HFFc6 (cell line): ENCODE measurements at places on chromosomes 1 and 21.

GRCh38 chr1:208201229-208201628, 43.0 kb downstream of the PLXNA2 start:
- peak; percentile 92 for DNase-seq

- no peak for DNase-seq
These were observed 723 bp upstream of the GNAI3 start for GRCh38 chr1:109547463-109548320.

DNA sequence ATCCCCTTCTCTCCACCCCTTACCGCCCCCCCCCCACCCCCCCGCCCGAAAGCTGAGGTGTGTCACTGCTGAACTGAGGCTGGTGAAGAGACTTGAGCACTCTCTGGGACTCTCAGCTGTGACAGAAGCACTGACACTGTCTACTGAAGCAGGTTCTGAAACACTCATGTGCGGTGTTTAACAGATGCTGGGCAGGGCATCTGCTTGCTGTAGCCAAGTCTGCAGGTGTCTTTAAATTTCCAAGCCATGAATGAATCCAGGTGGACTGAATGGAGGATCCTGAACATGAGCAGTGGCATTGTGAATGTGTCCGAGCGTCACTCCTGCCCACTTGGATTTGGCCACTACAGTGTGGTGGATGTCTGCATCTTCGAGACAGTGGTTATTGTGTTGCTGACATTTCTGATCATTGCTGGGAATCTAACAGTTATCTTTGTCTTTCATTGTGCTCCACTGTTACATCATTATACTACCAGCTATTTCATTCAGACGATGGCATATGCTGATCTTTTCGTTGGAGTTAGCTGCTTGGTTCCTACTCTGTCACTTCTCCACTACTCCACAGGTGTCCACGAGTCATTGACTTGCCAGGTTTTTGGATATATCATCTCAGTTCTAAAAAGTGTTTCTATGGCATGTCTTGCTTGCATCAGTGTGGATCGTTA, at the start of gene GPR52:
Gene GPR52, plus strand, starts transcription at position 99 of the 665 bp plus-strand sequence. Its CDS starts 148 bp downstream, at position 247.
- DNase-seq = no peak

DNA sequence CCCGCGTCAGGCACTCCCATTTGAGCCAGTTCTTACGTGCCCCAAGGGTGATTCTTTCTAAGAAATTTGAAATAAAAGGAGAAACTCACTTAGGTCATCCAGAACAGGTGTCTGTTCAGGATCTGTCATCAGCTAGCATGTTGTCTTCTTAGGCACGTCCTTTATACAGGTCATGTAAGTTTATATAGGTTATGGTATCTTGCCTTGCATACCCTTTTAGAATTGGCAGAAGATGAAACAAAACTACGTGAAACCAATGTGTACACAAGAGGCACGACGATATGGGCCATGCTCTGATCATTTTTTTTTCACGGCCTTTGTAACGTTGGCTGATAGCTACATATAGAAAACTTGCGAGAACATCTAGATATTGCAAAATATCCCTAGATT, 579 bp upstream of the GTF2B start:
- no peak for DNase-seq

- peak; percentile 50 for DNase-seq
These were observed 514.7 kb downstream of the PLPP3 start for GRCh38 chr1:56064705-56065104.

DNA sequence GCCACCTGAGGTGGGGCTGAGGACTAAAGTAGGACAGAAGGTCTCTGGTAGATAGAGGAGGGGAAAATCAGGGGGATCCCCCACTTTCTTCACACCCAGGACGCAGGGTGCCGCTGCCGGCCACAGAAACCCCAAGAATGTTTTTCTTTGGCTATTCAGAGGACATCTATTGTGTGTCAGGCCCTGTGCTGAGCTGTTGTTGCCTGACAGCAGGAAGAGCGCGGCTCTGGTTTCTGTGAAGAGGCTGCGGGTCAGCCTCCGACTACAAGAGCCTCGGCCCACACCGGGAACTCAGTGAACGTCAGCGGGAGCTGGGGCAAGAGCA, 407 bp upstream of the PIGV start:
- DNase-seq = peak; percentile 55
